ENCODE measurements at places on chromosomes 12 and 14. TPM values are rescaled to one million over a fixed set of nuclear protein-coding genes. Genes with fewer than 3 reads are reported as not detected.

DNA sequence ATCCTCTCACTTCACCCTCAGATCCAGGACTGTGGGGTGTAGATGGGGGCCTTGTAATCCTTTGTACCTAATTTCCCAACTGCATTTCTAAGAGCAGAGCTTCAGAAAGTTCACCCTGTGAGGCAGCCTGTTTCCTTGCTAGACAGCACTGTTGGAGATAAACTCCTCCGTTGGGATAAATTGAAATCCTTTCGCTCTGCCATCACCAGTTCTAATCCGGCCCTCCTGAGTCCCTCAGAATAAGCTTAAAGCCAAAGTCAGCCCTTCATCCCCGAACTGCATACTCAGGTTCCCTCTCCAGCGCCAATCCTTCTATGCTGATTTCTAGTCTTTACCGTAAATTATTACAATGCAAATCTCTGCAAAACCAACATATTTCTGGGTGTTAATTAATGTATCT, 114.7 kb downstream of the PRMT8 start:
- no peak for DNase-seq

Gene CIROP
- not detected for total RNA-seq

Gene PRB2
- total RNA-seq: not detected

Gene ADCY4
- not detected for total RNA-seq

Gene CMA1
- not detected for total RNA-seq

DNA sequence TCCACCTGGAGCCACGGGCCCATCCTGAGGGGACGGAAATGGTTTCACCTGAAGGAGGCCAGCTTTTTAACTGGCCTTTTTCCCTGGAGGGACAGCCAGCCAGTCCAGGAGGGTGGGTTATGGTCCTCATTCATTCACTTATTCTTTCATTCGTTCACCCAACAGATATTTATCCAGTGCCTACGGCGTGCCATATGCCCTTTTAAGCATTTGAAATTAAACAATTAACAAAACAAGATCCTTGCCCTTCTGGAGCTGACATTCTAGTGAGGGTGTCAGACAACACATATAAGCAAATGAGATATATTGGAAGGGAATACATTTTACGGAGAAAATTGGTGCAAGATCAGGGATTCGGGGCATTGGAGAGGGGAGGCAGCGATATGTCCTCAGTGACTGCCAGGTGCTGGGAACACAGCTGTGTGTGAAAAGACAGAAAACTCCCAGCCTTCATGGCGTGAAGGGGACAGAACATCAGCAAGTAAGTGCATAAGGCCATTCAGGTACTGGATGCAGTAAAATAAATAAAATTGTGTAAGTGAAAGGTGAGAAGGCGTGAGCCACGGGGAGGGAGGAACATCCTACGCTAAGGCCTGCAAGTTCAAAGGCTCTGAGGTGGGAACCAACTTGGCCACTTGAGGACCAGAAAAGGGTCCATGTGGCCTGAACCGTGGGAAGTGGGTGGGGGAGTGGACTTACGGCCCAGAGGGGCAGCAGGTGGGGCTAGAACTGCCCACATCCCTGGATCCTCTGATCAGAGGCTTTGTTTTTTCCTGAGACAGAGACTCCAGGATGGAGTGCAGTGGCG, 684 bp upstream of the ABCB9 start:
- no peak for DNase-seq

Gene SSTR1
- total RNA-seq: 0.04 TPM

- no peak for DNase-seq
Observed at GRCh38 chr12:47361389-47362021, 281.7 kb upstream of the AMIGO2 start.

DNA sequence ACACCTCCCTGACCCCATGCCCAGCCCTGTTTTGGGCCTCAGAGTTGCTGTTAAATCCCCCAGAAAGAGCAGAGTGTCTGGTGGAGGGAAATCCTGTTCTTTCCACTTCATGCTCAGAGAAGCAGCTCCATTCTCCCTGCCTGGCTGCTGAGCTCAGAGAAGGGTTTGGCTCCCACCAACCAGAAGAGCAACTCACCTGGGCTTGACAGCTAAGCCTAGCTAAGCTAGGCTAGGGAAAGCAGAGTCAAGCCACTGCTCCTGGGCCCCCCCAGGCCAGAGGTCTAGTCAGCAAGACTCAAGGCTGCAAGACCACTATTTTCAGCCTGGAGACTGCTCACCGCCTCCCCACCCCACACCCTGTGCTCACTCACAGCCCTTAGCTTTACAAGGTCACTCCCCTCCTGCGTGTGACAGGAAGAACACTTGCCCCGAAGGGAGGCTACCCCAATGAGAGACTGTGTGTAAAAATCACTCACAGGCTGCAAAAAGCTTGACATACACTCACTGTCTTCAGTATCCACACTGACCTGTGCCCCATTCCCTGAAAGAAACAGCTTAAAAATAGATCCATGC, 13.5 kb downstream of the GSC start:
- no peak for DNase-seq

- DNase-seq: no peak
Observed at GRCh38 chr14:91841065-91841464, 26.3 kb downstream of the TC2N start.

GRCh38 chr12:102479099-102479885, 1.1 kb downstream of the IGF1 start:
- no peak for DNase-seq

GRCh38 chr14:27668531-27668930, 1070.7 kb upstream of the NOVA1 start:
- DNase-seq: no peak

- no peak for DNase-seq
Observed at GRCh38 chr14:66104486-66104885, 381.7 kb upstream of the CCDC196 start.

Gene BCL2L14
- 0.11 TPM for total RNA-seq

DNA sequence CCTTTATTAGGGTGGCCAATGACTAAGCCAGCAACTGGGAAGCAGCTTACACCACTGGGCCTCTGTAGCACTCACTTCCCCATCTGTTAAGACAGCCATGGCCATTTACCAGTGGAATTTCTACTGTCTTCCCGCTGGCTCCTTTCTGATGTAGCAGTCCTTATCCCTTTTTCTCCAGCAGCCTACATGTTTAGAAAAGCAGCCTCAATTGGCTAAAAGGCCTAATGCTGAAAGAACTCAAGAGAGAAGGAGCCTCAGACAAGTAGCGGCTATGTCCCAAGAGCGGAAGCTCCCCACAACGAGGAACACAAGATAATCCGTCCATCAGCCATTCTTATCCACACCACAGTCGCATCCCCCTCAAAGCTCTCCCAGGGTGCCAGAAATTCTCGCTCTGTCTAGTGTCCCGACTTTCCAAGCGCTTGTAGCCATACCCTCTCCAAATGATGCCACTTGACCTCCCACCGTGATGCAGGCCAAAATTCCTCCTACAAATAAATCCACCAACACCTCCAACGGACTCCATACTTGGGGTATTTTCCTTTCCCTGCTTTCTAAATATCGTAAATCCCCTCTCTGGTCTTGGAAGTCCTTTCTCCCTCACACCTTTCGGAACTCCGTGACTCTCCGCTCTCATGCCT, 624 bp downstream of the M6PR start:
- peak; percentile 7 for DNase-seq

DNA sequence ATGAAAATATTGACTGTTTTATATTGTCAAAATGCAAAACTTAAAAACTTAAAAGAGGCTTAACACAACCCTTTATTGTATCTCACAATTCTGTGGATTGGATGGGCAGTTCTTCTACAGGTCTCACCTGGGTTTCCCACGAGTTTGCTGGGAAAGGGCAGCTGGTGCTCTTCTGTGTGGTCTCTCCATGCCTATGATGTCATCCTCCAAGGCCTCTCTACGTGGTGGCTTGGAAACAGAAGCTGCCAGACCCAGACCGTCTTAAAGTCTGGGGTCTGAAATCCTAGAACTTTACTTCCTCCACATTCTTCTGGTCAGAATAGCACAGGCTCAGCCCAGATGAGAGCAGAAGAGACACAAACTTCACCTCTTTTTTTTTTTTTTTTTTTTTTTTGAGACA, 36.5 kb upstream of the KICS2 start:
- DNase-seq: no peak

DNA sequence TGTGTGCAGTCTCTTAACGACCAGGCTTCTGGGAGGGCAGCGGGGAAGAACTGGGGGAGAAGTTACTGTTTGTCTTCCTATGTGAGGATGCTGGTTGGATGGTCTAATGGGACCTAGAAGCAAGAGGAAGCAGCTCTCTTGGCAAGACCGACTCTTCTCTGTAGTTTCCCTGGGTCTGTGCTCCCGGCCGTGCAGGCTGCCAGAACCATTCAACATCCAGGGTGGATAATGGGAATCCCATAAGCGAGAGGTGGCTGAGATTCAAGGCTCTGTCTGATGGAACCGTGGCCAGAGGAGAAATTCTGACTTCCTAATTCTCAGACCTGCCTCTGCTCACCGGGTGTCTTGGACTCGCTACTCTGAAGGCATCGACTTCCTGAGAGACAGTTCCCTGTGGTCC, 561.0 kb upstream of the TBX3 start:
- no peak for DNase-seq

DNA sequence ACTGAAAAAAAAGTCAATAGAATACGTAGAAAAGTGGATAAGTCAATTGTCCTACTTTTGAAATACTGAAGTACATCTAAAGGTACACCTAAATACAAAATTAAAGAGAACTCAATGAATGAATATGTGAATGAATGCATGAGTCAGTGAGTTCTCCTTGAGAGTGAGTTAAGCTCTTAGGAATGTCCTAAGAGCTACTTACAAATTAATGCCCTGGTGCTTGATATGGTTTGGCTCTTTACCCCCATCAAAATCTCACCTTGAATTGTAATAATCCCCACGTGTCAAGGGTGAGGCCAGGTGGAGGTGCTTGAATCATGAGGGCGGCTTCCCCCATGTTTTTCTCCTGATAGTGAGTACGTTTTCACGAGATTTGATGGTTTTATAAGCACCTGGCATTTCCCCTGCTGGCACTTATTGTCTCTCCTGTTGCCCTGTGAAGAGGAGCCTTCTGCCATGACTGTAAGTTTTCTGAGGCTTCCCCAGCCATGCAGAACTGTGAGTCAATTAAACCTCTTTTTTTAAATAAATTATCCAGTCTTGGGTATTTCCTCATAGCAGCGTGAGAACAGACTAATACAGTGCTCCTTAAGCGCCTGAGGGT, 192.2 kb upstream of the ARHGAP5 start:
- no peak for DNase-seq

- DNase-seq: no peak
Observed at GRCh38 chr12:128829861-128830504, 6.2 kb upstream of the SLC15A4 start.

DNA sequence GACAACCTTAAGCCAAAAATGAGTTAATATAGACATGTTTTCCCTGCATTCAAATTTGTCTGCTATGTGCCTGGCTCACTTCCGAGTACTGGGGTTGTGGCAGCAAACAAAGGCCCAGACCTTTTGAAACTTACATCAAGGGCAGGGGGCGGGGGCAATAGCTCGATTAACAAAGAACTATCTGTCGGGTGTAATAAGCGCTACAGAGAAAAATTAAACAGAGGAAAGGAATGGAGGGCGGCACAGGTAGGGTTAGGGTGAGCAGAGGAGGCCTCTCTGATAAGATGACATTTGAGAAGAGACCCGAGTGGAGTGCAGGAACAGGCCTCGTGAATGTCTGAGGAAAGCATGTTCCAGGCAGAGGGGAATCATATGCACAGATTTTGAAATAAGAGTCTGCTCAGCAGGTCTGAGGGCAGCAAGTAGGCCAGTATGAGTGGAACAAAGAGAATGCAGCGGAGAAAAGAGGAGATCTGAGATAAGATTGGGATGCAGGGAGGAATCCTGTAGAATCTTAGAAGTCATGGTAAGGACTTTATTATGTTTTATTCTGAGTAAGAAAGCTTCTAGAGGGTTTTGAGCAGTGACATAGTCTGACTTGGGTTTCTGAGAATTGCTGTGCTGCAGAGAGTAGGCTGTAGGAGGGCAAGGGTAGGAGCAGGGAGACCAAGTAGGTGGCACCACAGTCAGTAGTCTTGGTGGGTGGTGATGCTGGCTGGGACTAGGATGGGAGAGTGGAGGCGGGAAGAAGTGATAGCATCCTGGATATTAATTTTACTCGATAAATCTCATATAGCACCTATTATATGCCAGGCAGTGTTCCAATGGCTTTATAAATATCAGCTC, 52.6 kb downstream of the BICDL1 start:
- DNase-seq: peak; percentile 90

GRCh38 chr14:73026243-73026844, 562 bp downstream of the ZFYVE1 start:
- DNase-seq: no peak

DNA sequence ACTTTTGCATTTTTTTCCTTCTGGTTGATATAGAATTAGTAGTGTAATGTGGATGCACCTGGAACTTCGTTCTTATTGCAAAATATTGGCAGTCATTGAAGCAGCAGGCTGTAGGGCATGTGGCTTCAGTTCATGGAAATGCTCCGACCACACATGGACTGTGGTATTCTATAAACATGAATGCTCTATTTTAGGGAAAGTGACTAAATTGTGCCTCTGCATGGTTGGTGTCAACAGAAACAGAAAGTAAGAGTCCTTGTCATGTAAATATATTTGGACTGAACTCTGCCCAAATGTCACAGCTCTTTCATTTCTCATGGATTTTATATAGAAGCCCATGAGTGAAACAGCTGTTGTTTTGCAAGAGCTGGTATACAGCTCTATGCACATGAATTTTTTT, 917.0 kb downstream of the LRFN5 start:
- no peak for DNase-seq

Gene MUCL1
- total RNA-seq: not detected

Gene RAD9B
- total RNA-seq: 0.38 TPM

Gene GNPTAB
- total RNA-seq: 19.4 TPM

GRCh38 chr14:89428173-89428523, 11.1 kb upstream of the FOXN3 start:
- DNase-seq: no peak

DNA sequence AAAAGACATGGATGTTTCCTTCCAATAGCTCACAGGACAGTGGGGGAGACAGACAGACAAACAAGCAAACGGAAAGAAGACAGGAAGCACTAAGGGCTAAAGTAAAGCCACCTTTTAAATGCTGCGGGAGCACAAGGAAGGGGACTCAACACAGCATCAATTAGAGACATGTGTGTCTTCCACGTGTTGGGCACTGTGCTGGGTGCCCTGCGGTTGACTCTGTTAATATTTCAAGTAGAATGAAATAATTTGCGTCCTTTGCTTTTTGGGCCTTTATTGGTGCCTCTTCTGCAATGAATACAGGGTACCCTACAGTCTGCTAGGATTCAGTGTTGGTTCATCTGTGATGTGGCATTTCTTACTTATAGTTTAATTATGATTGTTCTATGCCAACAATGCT, 90.9 kb upstream of the CPM start:
- no peak for DNase-seq

Gene TAS2R50
- total RNA-seq: 2.2 TPM

GRCh38 chr12:11823043-11823442, 173.6 kb downstream of the ETV6 start:
- no peak for DNase-seq
